ENCODE measurements at places on chromosomes 7 and 10. TPM values are rescaled to one million over a fixed set of nuclear protein-coding genes. Genes with fewer than 3 reads are reported as not detected.

Gene CRTAC1
- total RNA-seq: 25.2 TPM

- no peaks in the 10 kb centered on the region for H3K36me3 ChIP-seq
- H3K4me3 ChIP-seq: peak overlapping the region; percentile 74
- H3K4me1 ChIP-seq: peaks cover 20% of the 10 kb centered on the region
- H3K27ac ChIP-seq: no peak overlapping the region
- peaks cover 12% of the 10 kb centered on the region for H3K27me3 ChIP-seq
- no peak for DNase-seq
Measured at GRCh38 chr7:2518737-2519118, 846 bp upstream of the LFNG start.

DNA sequence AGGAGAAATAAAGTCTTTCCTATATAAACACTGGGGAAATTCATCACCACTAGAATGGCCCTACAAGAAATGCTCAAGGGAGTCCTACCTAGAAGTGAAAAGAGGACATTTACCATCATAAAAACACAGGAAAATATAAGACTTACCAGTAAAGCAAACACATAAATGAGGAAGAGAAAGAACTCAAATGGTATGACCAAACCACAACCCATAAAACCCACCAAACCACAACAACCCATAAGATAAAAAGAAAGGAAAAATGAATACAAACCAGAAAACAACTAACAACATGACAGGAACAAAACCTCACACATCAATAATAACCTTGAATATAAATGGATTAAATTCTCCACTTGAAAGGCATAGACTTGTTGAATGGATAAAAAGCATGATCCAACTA, 71.9 kb upstream of the DIP2C start:
- no peaks in the 10 kb centered on the region for H3K4me1 ChIP-seq
- H3K27me3 ChIP-seq: no peaks in the 10 kb centered on the region
- H3K27ac ChIP-seq: no peak overlapping the region
- no peak for DNase-seq
- H3K4me3 ChIP-seq: no peak overlapping the region
- H3K36me3 ChIP-seq: no peaks in the 10 kb centered on the region

Gene TMEM225B
- 0.43 TPM for total RNA-seq

Gene HOXA5
- total RNA-seq: 22.0 TPM
